Breast epithelium (tissue), 4 donors: ENCODE measurements at places on chromosomes 1 and 21. TPM values are rescaled to one million over a fixed set of nuclear protein-coding genes. Genes with fewer than 3 reads are reported as not detected.

- DNase-seq = no peak
These were observed at the start of gene CTXND2 for GRCh38 chr1:150887018-150887417. CTXND2 (plus strand) TSS chr1:150887136; CDS start chr1:150912315, 25,179 bp downstream.

DNA sequence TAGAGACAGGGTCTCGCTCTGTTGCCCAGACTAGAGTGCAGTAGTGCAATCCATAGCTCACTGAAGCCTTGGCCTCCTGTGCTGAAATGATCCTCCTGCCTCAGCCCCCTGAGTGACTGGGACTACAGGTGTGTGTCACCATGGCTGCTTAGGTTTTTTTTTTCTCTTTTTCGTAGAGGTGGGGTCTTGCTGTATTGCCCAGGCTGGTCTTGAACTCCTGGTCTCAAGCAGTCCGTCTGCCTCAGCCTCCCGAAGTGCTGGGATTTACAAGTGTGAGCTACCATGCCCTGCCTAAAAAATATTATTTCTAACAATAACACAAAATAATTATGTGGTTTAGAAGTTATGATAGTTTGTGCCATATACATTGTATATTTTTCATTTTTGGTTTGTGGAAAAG lies 9.9 kb downstream of the CAMTA1 start:
- no peak for DNase-seq

CELA2B gene
- total RNA-seq = not detected

- DNase-seq = no peak
These were observed 224.2 kb upstream of the JUN start for GRCh38 chr1:59007820-59008598.

GRCh38 chr1:181184621-181185020 lies 96.1 kb downstream of the IER5 start:
- DNase-seq = no peak

SPATA46 gene
- not detected for total RNA-seq

ALG14 gene
- 1.4 TPM for total RNA-seq

NMNAT2 gene
- 2.4 TPM for total RNA-seq

DNA sequence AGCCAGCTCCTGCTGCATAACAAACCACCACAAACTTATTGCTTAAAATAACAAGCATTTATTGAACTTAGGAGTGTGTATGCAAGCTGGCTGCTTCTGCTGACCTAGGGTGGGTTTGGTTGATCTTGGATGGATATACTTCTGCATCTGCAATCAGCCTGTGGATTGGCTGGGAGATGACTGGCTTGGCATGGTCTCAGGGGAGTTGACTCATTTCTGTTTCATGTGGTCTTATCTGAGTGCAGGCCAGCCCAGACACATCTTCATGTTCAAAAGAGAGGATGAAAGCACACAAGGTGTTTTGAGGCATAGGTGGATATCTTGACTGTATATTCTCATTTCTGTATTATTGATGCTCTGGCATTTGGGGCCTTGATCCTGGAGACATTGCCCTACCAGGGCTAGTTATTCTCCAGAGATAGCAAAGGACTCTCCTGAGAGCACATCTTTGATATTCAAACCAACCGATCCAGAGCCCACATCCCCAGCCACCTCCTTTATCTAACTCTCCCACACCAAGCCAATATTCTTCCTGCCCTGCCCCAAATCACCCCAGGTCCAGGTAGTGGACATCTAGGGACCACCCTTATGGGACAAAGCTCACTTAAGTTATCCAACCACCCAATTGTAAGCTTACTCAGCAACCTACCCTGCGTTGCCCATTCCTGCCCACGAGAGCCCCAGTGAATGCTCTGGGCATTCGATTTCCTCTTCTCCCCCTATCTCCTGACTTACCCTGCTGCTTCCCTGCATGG lies 350.8 kb downstream of the PTPRU start:
- DNase-seq = no peak

DNA sequence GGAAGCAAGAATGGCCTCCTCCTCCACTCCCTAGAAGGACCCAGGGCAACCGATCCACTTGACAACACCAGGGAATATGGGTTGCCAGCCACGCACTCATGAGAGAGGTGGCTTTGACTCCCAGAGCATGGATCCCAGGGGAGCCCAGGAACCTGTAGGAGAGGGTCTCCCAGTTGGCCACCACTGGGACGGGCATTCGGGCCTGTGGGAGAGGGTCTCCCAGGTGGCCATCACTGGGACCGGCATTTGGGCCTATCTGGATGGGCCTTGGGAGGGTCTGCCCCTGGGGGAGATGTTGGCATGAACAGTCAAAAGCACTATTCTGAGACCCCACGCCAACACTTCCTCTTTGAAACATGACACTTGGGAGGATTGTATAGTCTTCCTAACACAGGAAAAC lies 565 bp downstream of the TFF1 start:
- DNase-seq = no peak

- no peak for DNase-seq
These were observed 612.4 kb downstream of the LTN1 start for GRCh38 chr21:28380241-28380640.

DNA sequence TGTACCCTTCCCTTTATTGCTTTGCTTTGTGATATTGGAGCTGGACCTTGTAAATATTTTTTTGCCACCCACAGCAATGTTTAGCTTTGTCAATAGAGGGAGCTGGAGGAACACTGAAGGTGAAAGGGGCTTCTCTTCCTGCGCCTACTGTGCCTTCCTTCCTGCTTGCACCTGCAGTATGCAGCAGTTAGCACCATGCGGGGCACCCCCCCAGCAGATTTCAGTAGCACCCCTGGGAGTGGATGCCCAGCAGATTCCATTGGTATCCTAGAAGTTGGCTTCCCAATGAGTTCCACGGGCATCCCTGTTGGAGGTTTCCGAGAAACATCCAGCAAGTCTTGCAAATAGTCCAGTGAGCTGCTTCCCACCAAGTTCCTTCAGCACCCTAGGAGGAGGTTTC lies 25.6 kb downstream of the S100A10 start:
- no peak for DNase-seq

- DNase-seq = no peak
These were observed 22.2 kb downstream of the C1orf21 start for GRCh38 chr1:184409011-184409410.

DNA sequence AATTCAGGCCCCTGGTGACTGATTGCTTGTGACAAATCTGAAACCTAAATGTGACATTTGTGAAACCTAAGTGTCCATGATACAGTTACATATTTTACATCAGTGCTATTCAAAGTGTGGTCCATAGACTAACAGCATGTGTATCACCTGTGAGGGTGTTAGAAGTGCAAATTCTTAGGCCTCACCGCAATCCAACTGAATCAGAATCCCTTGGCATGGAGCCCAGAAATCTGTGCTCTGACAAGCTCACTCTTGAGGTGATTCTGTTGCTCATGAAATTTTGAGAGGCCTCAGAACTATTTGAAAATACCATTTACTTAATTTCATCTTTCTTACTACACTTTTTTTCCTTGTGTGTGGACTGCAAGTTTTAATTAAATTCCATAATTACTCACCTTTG lies 587.9 kb downstream of the ADGRL2 start:
- no peak for DNase-seq

GRCh38 chr1:237702161-237702560 lies 188.6 kb downstream of the ZP4 start:
- no peak for DNase-seq

WNT2B gene
- total RNA-seq = 6.1 TPM

GRCh38 chr1:8157765-8158164 lies 131.7 kb upstream of the ERRFI1 start:
- DNase-seq = no peak
